ENCODE measurements at places on chromosomes 5 and 9. TPM values are rescaled to one million over a fixed set of nuclear protein-coding genes. Genes with fewer than 3 reads are reported as not detected.

Gene TAS2R1
- total RNA-seq, result not detected

Gene CNTRL
- total RNA-seq, result 6.7 TPM

Gene PCA3
- total RNA-seq, result not detected

Gene RAB24
- 26.7 TPM for total RNA-seq

Gene TRIM36
- 1.5 TPM for total RNA-seq

Gene ANKRD31
- total RNA-seq, result not detected

Gene DIAPH1
- total RNA-seq, result 99.2 TPM

Gene OR13D1
- total RNA-seq, result not detected

Gene MEIKIN
- total RNA-seq, result not detected

Gene TMEM174
- not detected for total RNA-seq

Gene GRM6
- total RNA-seq, result not detected

Gene ARL14EPL
- 0.19 TPM for total RNA-seq

Gene WDR31
- total RNA-seq, result 1.1 TPM

Gene CARTPT
- total RNA-seq, result not detected

Gene FRMPD1
- total RNA-seq, result 0.10 TPM

Gene DMRT3
- total RNA-seq, result not detected

Gene SLC44A1
- total RNA-seq, result 31.1 TPM

Gene PELO
- 19.4 TPM for total RNA-seq

Gene BAAT
- 0.23 TPM for total RNA-seq

Gene SLC6A3
- 0.87 TPM for total RNA-seq

Gene ORM2
- not detected for total RNA-seq

Gene SIMC1
- 14.3 TPM for total RNA-seq

Gene PKD2L2
- total RNA-seq, result 0.07 TPM

Gene HACD4
- 1.1 TPM for total RNA-seq

Gene IL3
- not detected for total RNA-seq

Gene CARD9
- 1.3 TPM for total RNA-seq

Gene ARHGEF39
- 16.1 TPM for total RNA-seq

Gene PCDHGA10
- total RNA-seq, result not detected

Gene ABO
- not detected for total RNA-seq

Data from A549 treated with Mapracorat at 1 μM for 4 hours (cell line).